Neuronal stem cell (in vitro differentiated cells): ENCODE measurements at places on chromosomes 7 and 10.

DNA sequence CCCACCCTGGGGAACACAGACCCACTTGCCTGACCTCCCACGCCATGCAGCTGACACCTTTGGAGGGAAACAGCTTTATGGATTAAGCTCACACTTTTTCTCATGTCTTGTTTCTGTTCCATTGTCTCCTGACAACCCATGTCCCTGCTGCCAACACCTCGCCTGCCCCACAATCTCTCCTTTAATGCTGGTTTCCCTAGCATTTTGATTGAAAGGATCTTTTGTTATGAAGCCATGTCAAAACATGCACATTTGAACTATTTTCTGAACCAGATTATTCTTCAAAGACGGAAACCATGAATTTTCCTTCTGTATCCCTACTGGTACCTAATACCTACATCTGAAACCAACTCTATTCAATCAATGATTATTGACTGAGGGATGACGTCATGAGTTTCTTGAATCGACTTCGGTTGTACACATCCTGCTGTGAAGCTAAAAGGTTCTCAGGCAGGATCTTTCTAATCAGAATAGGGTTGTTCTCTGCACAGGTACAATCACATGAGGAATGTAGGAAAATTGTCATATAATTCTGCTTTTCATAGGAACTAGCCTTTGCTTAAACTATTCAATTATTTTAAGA, 106.2 kb upstream of the NEBL start:
- no peak for DNase-seq

- no peak for DNase-seq
Measured at GRCh38 chr7:29619111-29619510, 55.5 kb downstream of the PRR15 start.

DNA sequence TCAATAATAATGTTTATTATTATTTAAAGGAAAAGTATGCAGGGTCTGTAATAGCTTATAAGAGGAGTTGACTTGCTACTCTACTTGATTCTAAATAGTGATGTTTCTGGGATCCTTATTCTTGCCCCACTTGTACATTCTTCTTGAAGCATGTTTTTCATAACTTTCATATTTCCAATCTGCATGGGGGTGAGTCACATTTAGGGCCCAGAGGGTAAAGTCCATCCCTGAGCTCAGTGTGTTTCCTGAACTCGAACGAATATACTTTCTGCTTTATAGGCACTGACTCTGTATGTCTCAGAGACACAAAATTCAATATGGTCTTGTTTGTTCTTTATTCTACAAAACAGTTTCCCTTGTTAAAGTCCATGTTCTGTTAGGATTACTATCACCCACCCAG, 61.0 kb upstream of the SMIM30 start:
- no peak for DNase-seq

- DNase-seq, result no peak
Measured at GRCh38 chr10:127203067-127203466, 6.7 kb upstream of the INSYN2A start.

DNA sequence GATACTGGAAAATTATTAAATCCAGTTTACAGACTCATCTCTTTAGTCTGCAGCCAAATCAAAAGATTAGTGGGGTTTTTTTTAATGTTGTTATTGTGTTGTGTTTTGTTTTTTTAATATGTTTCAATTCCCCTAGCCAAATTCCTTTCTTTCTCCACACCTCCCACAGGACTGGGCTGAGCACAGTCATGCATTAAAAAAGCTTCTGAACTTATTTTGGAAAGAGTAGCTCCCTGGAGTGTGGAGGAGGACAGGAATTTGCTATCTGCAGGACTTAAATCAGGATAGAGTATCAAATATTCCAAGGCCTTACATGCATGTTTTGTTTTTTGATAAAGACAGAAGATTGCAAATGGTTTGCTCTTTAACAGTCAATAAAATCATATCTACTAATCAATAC, 90.7 kb downstream of the GNAI1 start:
- DNase-seq, result no peak

GRCh38 chr7:140738280-140738679, 41.8 kb downstream of the NDUFB2 start:
- DNase-seq, result no peak

- DNase-seq, result peak; percentile 27
Measured at GRCh38 chr7:23938937-23939552, 229.0 kb downstream of the STK31 start.
